ENCODE measurements at places on chromosomes 16 and 17.
A peak's percentile ranks its signal among the peaks of the same experiment; 100 is the strongest.

DNA sequence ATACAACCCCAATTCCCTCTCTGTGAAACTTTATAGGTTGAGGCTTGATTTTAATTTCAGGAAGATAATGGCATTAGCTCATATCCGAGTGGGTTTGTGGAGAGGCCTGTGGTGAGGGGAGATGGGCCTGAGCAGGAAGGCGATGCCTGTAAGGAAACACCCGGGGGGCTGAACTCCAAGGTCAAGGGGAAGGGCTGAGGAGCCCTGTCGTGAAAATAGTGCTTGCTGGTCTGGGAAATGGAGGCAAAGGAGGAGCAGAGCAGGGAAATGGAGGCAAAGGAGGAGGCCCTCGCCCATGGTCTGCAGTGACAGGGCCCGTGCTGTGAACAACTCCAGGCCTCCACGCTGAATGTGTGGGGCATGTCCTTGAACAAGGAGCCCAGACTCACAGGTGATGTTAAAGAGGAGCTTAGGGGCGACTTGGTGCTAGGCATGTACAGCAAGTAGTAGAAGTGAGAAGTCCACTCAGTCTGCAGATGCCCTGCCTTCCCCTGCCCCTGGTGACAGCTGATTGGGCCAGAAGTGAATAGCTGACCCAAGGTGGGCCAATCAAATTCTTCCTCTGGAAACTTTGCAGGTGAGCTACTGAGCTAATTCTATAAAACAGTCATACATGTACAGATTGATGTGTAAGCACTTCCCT is 38.1 kb downstream of the MRPS23 start:
- no peak for DNase-seq

DNA sequence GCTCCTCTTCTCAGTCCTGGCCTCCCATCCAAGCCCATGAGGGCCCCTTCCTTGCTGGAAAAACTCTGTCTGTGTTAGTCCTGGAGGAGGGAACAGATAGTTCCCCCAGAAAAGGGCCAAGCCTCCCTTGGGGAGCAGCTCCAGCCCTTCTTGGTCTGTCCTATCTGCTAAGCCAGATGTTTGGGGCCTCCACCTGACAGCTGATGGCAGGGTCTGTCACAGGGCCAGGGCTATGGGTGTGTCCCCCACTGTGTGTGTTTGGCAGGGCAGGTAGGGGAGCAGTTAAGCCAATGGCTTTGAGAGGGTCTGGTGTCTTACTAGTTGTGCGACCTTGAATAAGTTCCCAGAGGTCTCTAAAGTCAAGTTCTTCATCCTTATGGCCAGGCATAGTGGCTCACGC is 13.6 kb upstream of the SLC4A1 start:
- no peak for DNase-seq

- no peak for DNase-seq
Observed at GRCh38 chr17:7480089-7480384, 606 bp upstream of the ZBTB4 start.

- DNase-seq = no peak
Observed at GRCh38 chr16:77686385-77686784, 35.9 kb upstream of the NUDT7 start.

- no peak for DNase-seq
Observed at GRCh38 chr17:46274238-46274637, 20.7 kb upstream of the LRRC37A start.

DNA sequence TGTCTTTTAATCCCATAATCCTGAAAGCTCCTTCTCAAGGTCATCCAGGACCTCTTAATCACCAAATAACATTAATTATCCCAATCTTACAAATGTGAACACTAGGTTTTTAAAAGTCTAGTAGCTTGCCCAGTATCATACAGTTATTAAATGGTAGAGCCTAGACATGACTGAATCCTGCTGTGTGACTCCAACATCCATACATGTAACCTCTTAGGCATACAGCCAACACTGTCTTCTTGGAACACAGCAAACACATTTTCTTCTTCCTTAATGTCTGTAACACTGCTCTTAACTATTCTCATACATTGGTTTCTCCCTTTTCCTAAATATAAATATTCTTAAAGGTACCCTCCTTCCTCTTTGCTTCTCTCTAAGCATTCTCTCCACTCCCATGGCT is 13.7 kb downstream of the BRIP1 start:
- no peak for DNase-seq

- no peak for DNase-seq
Observed at GRCh38 chr16:55292491-55292890, 31.5 kb upstream of the IRX6 start.

- no peak for DNase-seq
Observed at GRCh38 chr16:88035292-88035691, 84.1 kb downstream of the BANP start.

DNA sequence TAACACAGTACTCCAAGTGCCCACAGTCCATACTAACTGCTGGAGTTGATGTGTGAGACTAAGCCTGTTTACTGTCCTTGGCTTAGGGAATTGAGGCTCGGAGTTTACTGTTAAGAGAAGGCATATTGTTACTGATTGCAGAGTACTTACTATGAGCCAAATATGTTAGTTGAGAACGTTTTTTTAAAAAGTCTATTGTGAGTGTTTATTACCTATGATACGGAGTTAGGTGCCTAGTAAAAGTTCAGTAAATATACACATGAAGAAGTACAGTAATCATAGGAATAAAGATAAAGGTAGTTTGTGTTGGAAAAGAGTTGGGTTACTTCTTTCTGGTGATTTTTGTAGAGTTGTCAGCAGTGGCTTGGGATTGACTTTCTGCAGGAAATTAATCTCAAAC is 25.4 kb downstream of the ZNRF1 start:
- no peak for DNase-seq

DNA sequence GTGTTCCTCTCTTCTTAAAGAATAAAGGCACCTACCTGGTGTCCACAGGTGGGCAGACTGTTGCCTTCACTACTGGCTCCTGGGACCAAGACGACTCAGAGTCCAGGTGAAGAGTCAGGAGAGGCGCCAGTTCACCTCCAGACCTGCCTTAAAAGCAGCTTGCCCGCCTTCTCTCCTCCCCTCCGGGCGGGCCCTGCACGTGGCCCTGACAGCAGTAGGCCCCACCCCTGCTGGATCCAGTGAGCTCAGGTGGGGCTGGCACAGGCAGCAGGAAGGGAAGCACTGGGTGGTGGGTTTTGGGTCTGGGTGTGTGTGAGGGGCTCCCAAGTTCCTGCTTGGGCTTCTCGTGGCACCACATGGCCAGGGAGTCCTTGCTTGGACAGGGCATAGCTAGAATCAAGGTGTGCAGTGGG is at the start of gene TNS4:
Gene TNS4 (minus strand): TSS at position 125 of the 413 bp plus-strand sequence. CDS start 5,198 bp downstream, outside the sequence.
- no peak for DNase-seq

- DNase-seq = peak; percentile 66
Observed at GRCh38 chr17:7478276-7479212, 887 bp downstream of the ZBTB4 start.

GRCh38 chr17:3802461-3803307 is 1.7 kb upstream of the ITGAE start:
- no peak for DNase-seq

DNA sequence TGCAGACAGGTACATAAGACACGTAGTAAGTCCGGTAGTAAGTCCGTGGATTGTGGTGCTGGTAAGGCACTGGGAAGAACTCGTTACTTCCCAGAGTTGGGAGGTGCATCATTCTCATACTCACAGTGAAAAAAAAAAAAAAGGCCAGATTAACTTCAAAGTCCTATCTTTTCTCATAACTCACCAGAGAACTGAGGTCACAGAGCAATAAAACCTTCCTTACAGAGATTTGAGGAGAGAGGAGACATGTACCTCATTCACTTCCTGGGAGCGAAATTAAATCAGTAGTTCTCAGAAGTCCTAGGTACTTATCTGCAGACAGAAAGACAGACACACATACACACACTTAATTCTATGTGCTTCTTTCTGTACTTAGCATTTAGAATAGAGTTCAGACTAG is 22.5 kb downstream of the MPHOSPH6 start:
- no peak for DNase-seq

DNA sequence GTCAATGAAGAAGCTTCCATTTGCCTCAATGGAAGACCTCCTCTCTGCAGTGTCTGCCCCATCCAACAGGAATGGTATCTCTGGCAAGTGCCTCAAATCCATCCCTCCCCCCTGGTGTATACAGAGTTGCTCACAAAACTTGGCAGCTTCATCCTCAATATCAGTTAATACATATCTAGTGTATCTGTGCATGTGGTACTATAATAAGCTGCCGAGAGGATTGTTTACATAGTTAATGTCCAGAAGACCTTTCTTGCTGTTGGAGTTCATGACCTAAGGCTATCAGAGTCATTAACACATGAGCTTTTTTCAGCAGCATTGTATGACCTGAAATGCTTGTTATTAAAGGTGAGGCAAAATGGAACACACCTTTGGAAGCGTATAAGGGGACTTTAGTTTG is 14.0 kb upstream of the RASL10B start:
- no peak for DNase-seq

All from GM12892 (cell line).